ENCODE measurements at places on chromosomes 11 and 22.

- DNase-seq: no peak
Observed at GRCh38 chr22:41979423-41980250, 10.4 kb downstream of the SEPTIN3 start.

DNA sequence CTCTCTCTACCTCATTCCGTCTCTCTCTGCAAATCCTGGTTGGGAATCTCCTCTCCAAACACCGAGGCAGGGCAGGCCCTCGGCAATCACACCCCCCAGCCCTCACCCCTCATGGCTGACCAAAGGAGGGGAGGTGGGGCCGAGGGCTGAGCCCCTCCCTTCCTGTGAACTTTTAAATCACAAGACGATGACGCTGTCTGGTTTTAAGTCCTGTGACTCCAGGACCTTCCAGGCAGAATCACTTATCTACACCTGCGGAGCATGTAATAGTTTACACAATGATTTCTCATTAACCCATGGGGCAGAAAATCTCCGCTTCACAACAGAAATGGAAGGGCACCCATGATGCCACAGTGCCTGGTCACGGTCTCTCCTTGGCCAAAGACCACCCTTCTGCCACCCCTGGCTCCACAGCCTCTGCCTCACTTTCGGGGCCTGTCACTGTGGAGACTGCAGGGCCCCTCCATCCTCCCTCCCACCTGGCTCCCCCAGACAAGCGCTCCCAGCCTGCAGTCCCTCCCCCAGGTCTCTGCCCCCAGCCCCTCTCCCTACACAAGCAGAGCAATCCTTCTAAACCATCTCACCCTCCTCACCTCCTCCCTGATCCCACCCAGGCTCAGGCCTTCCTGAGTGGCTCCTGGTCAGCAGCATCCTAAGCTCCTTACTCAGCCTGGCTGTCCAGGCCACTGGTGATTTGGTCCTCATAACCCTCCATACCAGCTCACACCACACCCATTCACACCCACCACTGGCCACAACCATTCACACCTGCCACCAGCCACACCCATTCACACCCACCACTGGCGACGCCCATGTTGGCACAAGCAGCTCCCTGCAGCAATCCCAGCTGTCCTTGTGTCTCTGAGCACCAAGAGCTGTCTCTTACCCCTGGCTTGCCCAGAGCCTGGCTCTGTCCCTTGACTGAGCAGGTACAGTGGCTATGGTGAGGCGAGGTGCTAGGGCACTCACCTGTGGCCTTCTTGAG lies 30.7 kb upstream of the ARFGAP3 start:
- no peak for DNase-seq

GRCh38 chr22:19525666-19526065 lies 1.5 kb upstream of the CLDN5 start:
- no peak for DNase-seq

- peak; percentile 24 for DNase-seq
Observed at GRCh38 chr11:119266517-119267255, 50.2 kb downstream of the MCAM start.

DNA sequence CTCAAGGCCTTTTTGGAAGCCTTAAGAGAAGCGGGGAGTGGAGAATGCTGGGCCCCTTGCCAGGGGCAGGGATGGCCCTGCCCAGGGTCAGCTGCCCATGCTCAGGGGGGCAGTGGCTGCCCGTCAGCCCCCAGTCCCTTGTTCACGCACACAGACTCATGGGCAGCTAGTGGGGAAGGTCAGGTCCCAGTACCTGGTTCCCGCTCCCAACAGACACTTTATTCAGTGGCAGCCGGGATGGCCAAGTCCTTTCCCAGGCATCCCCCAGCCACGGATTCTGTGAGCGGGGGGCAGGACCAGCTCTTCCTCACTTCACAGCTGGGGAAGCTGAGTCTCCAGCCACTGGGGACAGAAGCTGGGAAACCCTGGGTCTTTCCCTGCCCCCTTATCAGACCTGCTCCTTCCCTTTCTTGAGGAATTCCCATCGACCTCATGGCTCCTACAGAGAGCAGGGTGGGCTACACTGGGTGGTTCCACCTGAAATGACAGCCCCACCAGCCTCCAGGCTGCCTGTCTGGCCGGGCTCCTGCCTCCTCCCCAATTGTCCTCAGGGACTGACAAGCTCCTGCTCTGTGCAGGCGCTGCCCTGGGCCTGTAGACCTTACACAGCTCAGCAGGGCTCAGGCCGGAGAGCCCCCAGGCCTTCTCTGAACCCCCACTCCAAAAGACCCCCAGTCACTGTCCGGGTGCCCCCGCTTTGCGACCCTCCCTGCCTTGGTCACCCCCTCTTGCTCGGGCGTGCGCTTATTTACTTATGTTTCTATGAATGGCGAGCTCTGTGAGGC lies 61.0 kb upstream of the FGF3 start:
- DNase-seq: no peak

DNA sequence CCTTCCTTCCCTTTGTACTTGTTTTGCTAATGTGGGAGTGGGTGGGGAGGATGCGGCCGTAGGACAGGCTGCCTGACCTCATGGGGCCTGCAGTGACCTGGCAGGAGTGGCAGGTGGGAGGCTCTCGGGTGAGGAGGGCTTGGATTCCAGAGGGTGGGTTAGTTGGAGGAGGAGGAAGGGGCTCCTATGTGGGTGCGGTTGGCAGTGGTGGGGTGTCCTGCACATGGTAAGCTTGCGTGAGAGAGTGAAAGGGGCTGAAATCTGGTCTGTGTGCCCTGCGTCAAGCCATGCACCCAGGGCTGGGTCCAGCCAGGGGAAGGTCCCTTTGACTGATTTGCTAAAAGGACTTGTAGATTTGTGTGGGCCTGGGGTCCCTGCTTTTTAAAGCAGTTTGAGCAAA lies 90.7 kb upstream of the OR4B1 start:
- no peak for DNase-seq

DNA sequence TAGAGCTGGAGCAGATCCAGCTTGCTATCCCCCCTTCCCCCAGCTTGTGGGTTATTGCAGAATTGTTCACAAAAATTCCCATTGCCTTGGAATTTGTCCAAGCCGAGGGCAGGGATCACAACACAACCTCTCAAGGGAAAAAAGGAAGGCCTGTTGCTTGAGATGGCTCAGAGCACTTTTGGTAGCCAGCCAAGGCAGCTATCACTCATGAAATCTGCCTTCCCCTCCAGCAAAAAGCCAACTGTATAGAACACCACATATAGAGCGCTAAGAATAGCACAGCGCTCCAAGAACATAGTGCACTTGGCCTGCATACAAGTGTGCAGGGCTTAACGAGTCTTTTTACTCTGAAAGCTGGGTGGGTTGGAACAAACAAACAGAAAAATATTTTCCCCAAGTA lies 46.2 kb downstream of the FAM83F start:
- peak; percentile 47 for DNase-seq
